Myometrial cell (primary cell): ENCODE measurements at places on chromosomes 11 and 22. TPM values are rescaled to one million over a fixed set of nuclear protein-coding genes. Genes with fewer than 3 reads are reported as not detected.

The TSGA10IP gene
- total RNA-seq, result not detected in 2 replicates

The PDGFD gene
- 4.3 and 7.1 TPM in 2 replicates for total RNA-seq

The OVOL1 gene
- total RNA-seq, result not detected in 2 replicates

The DEFB131B gene
- total RNA-seq, result not detected in 2 replicates

The TRIM29 gene
- total RNA-seq, result 6.3 TPM in 1 of 2 replicates, not detected in the other

The MYBPC3 gene
- not detected in 2 replicates for total RNA-seq

The DUSP8 gene
- total RNA-seq, result 0.58 and 4.4 TPM in 2 replicates

The PIWIL4 gene
- total RNA-seq, result under 0.01 and 0.86 TPM in 2 replicates

The GLYAT gene
- not detected in 2 replicates for total RNA-seq

The TRIM68 gene
- 10.1 and 13.3 TPM in 2 replicates for total RNA-seq

The UPK3A gene
- total RNA-seq, result not detected in 2 replicates

The OR5AL1 gene
- total RNA-seq, result not detected in 2 replicates

The CHEK1 gene
- total RNA-seq, result 25.7 and 38.6 TPM in 2 replicates

The TRIM48 gene
- total RNA-seq, result not detected in 2 replicates

The OR5P2 gene
- total RNA-seq, result not detected in 2 replicates

The CRYBB3 gene
- not detected in 2 replicates for total RNA-seq

The MS4A4A gene
- not detected in 2 replicates for total RNA-seq

The CAPN5 gene
- 22.5 and 31.7 TPM in 2 replicates for total RNA-seq

The GRK2 gene
- 39.5 and 46.4 TPM in 2 replicates for total RNA-seq

The KREMEN1 gene
- 4.3 and 4.4 TPM in 2 replicates for total RNA-seq

The MS4A3 gene
- total RNA-seq, result not detected in 2 replicates

The EFEMP2 gene
- total RNA-seq, result 140 and 198 TPM in 2 replicates

The OR8G5 gene
- not detected in 2 replicates for total RNA-seq

The MUC2 gene
- total RNA-seq, result not detected in 2 replicates

The RFPL1 gene
- total RNA-seq, result not detected in 2 replicates

The ANO9 gene
- total RNA-seq, result not detected in 2 replicates

The SCGB2A2 gene
- total RNA-seq, result not detected in 2 replicates
